Fibroblast of skin of left quadriceps (primary cell): ENCODE measurements at places on chromosomes 6 and 20.

GRCh38 chr6:167794161-167795157 lies 32.3 kb upstream of the AFDN start:
- no peak for DNase-seq

- no peak for DNase-seq
Observed at GRCh38 chr6:168163096-168163731, 84.2 kb upstream of the FRMD1 start.

- no peak for DNase-seq
Observed at GRCh38 chr6:104702126-104702841, 157.4 kb downstream of the HACE1 start.

DNA sequence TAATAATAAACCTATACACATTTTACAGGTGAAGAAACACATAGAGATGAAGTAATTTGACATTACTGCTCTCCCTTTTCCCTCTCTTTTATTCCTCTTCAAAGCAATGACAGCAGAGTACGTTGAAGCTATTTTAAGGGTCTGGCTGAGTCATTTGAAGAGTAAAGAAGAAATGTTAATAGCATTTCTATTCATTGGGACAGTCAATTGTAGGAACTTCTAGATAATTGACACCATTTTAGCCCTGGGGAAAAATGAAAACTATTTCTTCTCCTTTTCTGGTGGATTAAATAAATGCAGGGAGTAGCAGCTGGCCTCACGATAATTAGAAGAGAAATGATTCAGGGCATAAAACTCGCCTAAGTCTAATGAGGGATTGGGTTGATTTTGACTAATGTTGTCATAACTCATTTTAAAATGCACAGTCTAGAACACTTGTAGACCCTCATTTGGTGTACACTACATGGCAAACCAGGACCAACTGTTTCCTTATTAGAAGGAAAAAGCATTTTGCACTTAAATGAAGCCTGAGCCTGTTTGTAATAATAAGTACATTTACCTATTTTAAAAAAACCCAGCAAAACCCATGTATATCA lies 48.1 kb downstream of the RIPOR2 start:
- DNase-seq: no peak

DNA sequence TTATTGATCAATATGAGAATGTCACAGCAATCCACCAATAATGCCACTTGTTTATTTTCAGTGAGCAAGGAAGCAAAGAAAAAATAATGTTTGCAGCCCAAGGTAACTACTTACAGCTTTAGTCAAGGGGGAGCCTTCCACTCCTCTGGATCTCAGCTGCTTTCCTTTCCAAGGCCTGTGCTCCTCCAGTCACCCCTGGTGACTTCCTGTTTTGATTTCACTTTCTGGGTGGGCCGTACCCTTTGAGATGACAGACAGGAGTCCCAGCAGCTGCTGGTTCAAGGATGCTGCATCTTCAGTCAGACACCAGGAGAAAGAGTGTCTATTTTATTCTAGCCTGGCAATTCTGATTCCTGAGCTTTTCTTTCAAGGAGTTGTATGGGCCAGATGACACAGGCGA lies 5.6 kb upstream of the VNN2 start:
- DNase-seq: no peak

- DNase-seq: no peak
Observed at GRCh38 chr6:139597087-139597763, 222.8 kb upstream of the CITED2 start.

- DNase-seq: no peak
Observed at GRCh38 chr6:167706313-167707109, 120.2 kb upstream of the AFDN start.

- DNase-seq: no peak
Observed at GRCh38 chr20:34562641-34563040, 4.1 kb downstream of the MAP1LC3A start.

DNA sequence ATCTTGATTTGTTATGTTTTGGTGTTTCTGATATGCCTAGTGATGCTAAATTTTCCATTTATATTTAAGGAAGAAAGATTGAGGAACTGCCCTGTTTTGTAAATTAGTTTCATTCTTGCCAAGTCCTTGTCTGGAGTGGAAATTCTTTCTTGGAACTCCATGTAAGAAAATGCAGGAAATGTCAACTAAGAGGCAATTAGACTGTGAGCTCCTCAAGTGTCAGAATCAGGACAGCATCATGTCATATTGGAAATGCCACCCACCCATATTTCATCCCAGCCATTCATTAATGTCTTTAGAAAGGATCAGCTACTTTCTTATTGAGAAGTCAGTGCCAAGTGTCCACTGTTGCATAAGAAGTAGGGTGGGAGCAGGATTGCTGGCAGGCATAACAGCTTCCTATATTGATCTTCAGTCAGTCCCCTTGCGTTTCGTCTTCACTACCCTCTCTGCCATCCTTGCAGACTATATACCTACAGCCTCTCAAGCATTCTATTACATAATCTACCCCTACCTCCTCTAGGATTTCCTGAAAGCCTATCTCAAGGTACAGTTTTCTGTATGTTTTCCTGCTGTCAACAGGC lies 42.4 kb downstream of the HAO1 start:
- DNase-seq: no peak

GRCh38 chr6:15246666-15247499 lies 1.0 kb downstream of the JARID2 start:
- no peak for DNase-seq

- DNase-seq: peak; percentile 1
Observed at GRCh38 chr6:47292944-47293343, 16.8 kb downstream of the TNFRSF21 start.

DNA sequence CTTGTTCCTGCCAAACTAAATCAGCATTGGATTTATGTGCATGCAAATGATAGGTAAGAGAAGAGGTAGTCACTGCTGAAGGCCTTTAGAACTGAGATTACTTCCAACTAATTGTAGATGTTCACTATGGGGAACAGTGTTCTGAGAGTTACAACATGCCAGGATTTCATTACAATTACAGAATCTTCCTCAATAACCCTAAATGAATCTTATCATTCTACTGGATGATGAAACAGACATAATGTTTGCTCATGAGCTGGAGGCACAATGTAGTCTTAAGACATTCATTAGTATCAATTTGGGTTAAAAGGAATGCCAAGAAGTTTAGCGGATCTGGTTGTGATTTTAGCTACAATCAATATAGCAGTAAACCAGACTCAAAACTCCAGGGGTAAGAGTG lies 248.9 kb upstream of the THEMIS start:
- DNase-seq: no peak

GRCh38 chr6:16471910-16472297 lies 233.5 kb downstream of the GMPR start:
- no peak for DNase-seq

DNA sequence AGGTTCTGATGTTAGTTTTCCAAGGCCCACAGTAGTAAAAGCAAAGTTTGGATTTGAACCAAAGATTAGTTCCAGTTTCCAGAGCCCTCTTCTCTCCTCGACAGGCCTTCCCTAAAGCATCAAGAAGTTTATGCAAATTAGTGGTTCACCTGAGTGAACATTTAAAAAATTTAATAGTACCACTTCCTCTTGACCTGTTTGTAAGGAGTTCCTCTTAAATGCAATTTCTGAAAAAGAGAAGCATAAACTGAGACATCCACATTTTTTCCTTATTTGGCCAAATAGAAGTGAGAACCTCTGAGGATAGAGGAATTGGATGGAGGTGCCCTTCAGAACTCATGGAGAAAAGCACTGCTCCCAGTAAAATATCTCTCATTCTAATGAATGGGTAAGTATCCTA lies 1.2 kb upstream of the DSE start:
- DNase-seq: no peak

- peak; percentile 87 for DNase-seq
Observed at GRCh38 chr6:80519811-80520594, 413.5 kb downstream of the BCKDHB start.

- DNase-seq: no peak
Observed at GRCh38 chr20:17320456-17320855, 93.6 kb downstream of the PCSK2 start.

- DNase-seq: peak; percentile 21
Observed at GRCh38 chr6:25652007-25652515, at the start of gene SCGN. Gene SCGN (plus strand): TSS chr6:25652215. CDS start chr6:25652404, 189 bp downstream.

DNA sequence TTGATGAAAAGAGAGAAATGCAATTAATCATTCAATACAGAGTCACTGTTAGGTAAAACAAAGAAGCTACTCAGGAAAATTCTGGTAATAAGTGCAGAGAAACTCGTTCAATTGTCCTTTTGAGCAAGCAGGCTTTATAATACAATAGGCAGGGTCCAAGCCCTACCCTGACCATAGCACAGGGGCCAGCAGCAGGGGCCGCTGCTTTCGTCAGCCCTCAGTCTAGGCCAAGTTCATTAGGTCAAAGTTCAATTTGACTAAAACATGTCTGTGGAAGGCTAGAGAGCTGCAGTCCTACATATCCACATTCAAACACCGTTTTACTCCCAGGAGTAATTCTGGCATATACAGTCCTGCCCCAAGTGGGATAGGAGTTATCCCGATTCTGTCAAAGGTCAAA lies 94.6 kb downstream of the BCAS1 start:
- DNase-seq: no peak

DNA sequence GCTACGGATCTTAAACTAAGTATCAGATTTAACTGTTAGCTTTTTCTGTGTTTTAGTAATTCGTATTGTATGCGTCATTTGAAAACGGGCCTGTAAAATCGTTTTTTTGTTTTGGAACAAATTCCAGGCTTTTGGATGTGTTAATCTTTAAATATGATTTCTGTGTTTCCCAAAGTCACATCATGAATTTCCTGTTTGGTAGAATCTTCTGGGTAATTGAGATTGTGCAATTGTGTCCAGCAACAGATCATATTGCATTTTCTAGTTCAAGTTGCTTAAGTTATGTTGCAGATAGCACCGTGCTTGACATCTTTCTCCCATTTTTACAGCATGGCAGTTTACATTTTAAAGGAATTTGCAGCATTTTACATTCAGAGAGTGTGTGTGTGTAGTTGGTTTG lies 1.9 kb downstream of the MAPK14 start:
- peak; percentile 57 for DNase-seq

- DNase-seq: no peak
Observed at GRCh38 chr6:24766680-24767462, 7.9 kb upstream of the GMNN start.

GRCh38 chr6:112145080-112145573 lies 57.7 kb downstream of the FAM229B start:
- no peak for DNase-seq

DNA sequence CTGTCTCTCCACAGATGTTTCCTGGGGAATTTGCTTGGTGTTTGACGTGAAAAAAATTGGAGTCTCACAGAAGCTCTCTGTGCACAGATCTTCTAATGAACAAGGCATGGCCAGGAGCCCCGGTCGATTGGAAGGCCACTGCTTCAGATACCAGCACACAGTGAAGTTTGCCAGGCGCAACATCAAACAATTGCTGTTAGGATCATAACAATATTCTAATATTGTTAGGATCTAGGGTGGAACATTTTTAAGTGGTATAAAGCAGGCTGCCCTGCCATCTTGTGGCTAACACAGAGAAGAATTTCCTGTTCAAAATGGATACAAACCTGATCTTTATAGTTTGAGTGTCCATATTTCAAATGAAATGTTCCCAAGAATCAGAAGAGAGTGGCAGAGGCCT lies 64.1 kb downstream of the C6orf118 start:
- no peak for DNase-seq

- no peak for DNase-seq
Observed at GRCh38 chr6:16305246-16305725, 66.9 kb downstream of the GMPR start.
